ENCODE measurements at places on chromosomes 11 and 22. TPM values are rescaled to one million over a fixed set of nuclear protein-coding genes. Genes with fewer than 3 reads are reported as not detected.

The MYOD1 gene
- 0.06 TPM for polyA plus RNA-seq

The PHOX2A gene
- polyA plus RNA-seq: 0.94 TPM

DNA sequence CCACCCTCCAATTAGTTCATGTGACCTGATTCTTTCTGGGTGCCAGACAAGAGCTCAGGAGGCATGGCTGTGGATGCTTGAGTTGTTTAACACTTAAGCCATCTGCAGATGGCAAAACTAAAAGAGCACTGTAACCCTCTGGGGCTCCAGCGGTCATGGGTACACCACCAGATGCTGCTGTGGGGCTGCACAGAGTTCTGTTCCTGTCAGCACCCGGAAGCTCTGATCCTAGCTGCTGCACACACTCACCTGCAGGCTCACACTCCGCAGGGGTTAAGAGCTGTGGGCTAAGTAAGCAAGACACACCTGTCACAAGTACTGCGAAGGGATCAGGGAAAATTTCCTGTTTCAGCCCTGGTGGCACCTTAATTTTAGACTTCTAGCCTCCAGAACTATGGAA is 307.8 kb downstream of the C11orf87 start:
- no peak for DNase-seq

GRCh38 chr11:75986966-75987365 is 172.0 kb downstream of the UVRAG start:
- DNase-seq: no peak

DNA sequence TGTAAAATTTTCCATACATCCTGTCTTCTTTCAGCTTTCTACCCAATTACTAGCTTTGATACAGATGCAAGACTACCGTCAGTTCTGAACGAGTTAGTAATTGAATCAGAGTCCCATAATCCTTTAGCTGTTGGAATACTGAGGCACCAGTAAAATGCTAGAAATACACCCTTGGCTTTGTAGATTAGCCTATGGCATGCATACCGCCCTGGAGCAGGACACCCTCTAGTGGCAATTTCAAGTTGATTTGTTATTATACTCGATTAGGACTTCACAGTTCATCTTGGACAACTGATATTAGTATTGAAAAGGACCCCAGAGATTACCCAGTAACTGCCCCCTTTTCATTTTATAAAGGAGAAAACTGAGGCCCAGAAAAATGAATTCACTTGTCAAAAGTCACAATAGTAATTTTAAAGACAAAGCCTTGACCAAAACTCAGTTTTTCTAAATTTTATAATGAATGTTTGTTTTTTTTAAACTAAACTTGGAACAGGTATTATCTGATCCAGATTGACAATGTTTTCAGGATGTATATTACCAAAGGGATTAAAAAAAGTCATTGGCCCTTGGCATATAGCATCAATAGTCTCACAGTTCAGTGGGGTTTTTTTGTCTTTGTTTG is 72.6 kb downstream of the HIPK3 start:
- DNase-seq: no peak

GRCh38 chr11:130088217-130088616 is 18.5 kb downstream of the APLP2 start:
- no peak for DNase-seq
